ENCODE measurements at places on chromosomes 6 and 20.

DNA sequence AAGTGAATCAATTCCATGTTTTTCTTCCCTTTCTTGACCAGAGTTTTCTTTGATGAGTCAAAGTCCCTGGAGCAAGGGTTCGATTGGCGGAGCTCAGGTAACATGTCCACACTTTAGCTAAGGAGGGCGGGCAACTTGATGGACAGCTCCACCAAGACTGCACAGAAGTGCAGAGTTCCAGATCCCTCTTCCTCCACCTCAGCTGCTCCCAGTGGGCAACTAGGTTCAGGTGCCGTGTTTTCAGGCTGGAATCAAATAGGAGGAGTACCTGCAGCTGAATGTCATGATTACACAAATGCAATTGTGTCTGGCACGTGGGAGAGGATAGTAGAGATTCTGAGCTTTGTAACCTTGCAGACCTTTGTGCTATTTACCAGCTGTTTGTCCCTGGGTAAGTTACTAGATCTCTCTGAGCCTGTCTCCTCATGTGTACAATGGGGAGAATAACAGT is 1.9 kb upstream of the ELMO2 start:
- no peak for DNase-seq

- no peak for DNase-seq
These were observed 33.3 kb downstream of the FARS2 start for GRCh38 chr6:5294392-5295211.

DNA sequence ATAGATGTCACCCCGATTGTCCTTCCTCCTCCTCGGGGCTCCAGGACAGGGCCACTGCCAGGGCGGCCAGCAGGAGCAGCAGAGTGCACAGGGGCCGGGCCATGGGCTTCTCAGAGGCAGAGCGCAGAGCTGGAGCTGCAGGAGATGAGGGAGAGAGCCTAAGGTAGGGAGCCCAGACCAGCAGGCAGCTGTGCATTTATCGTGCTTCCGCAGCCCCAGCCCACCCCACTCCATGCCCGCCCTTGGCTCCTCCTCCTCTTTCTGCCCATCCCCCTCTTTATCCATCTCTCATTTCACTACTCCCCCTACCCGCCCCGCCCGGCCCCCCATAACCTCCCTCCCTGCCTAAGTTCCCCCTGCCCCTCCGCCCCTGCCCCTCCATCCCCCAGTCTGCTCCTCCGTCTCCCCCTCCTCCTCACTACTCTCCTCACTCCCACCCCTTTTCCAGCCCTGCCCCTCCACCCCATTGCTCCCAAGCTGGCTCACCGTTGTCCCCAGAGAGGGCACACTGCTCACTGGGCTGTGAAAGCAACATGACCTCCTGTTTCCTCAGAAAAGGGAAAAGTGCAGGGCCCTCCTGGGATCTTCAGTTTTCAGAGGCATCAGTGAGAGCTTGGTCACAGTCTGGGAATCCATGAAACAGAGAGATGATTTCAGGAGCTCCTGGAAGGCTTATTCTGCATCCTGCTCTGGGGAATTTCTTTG is 25.5 kb upstream of the CST1 start:
- no peak for DNase-seq

GRCh38 chr20:3739926-3740451 is 7.5 kb downstream of the HSPA12B start:
- no peak for DNase-seq

- no peak for DNase-seq
These were observed 10.8 kb downstream of the IPCEF1 start for GRCh38 chr6:154345811-154346210.

DNA sequence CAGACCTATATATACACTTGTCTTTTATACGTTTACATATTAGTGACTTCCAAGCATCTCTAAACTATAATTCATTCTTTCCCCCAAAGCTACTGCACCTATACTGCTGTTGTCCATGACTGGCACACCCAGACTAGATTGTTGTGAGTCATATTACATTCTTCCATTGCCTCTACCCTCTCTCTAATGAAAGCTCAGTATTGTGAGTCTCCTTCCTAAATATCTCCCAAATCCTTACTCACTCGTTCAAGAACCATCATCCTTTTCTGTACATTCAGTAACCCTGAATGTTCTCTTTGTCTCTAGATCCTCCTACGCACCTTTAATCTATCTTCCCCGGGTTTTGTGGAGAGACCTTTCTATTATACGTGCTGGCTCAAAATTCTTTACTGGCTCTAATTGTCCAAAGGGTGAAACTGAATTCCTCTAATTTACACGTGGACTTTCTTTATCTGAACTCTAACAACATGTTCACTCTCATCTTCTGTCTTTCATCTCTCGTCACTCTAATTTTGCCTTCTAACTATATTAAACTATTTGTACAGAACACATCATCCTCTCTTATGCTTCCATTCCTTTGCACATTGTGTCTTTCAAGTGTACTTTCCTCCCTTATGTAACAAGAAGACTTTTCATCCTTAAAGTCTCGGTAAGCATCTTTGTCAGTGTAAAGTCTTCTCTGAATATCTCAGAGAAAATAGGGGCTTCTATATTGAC is 109.3 kb downstream of the IBTK start:
- no peak for DNase-seq

GRCh38 chr6:144725736-144726522 is 440.8 kb downstream of the UTRN start:
- DNase-seq: no peak

GRCh38 chr20:60240415-60240814 is 282.2 kb downstream of the CDH26 start:
- no peak for DNase-seq

- no peak for DNase-seq
These were observed 107.3 kb downstream of the GMPR start for GRCh38 chr6:16345449-16346330.

- DNase-seq: no peak
These were observed 66.9 kb upstream of the BHLHE23 start for GRCh38 chr20:63073738-63074065.

DNA sequence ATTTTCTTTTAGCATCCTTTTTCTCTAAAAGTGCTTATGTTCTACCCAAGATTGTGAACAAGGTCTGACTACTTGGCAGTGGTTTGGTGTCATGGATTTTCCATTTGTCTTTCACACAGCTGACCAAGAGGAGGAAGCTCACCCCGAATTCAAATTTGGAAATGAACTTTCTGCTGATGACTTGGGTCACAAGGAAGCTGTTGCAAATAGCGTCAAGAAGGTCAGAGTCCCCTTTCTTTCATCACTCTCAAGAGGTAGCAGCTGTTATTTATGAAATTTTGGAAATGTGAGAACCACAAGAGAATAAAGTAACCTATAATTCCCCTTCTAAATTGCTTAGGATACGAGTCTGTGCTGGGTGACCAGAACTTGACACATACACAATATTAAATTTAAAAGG is 113.0 kb upstream of the LAMP5 start:
- no peak for DNase-seq

DNA sequence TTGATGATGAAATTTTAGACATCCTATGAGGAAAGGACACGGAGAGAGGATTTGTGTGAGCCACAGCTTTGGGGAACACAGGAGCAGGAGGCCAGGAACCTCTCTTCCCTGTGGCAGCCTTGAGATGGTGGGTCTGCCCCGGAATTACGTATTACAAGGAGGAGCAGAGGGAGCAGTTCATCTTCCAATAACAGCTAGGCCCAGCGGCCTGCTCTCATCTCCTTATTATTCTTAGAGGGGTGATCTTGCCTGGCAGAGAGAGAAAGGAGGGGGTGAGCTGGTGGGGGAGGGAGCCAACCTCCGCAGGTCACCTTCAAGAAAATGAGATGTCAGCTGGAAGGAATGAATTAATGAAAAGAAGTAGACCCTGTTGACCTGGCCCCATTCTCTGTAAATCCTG is 305.8 kb downstream of the LRFN2 start:
- DNase-seq: no peak

Data from NCI-H1694 treated with DMSO at 0.1 percent for 48 hours (cell line).